ENCODE measurements at places on chromosomes 7 and 10. TPM values are rescaled to one million over a fixed set of nuclear protein-coding genes. Genes with fewer than 3 reads are reported as not detected.

- DNase-seq, result no peak
These were observed 67.3 kb upstream of the UCN3 start for GRCh38 chr10:5297466-5297865.

DNA sequence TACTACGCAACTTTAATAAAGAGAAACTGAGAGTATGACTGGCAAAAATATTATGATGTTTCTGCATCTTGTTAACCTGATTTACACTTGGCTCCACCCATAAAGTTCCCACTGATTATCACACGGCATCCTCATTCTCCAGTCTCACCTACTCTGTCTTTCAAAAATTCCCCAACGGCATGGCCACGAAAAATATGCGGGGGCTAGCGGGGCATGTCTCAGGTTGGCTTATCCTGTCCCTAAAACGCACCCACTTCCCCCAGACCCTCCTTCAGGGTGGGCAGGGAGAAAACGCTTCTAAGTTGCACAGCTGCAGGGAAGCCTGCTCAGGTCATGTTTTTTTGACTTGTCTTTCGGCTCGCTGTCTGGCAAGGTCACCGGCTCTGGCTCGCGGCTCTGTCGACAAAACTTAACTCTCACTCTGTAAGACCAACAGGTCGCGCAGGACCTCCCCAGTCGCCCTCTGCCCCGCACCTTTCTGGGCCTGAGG lies 3.8 kb downstream of the CDK6 start:
- DNase-seq, result no peak

DNA sequence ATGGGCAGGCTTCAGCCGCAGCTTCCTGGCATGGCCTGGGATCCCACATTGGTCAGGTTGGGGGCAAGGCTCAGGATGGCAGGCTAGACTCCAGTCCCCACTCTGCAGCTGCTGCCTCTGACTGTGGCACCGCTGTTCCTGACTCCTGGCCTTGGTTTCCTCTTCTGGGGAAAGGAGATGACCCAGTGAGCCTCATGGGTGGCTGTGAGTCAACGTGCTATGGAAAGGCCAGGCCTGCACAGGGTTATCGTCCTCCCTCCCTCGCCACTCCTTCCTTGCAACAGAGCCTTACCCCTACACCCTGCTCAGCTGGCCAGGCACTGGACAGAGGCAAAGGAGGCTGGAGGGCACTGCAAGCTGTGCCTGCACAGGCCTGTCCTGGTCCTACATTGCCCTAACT lies 36.1 kb upstream of the CHST15 start:
- no peak for DNase-seq

LIPF gene
- not detected for total RNA-seq

GRCh38 chr7:67493366-67493765 lies 496.7 kb downstream of the TYW1 start:
- DNase-seq, result no peak

GRCh38 chr10:21696302-21696701 lies 162.3 kb downstream of the MLLT10 start:
- DNase-seq, result no peak

- DNase-seq, result no peak
These were observed 371.8 kb upstream of the KCND2 start for GRCh38 chr7:119900996-119901672.

DNA sequence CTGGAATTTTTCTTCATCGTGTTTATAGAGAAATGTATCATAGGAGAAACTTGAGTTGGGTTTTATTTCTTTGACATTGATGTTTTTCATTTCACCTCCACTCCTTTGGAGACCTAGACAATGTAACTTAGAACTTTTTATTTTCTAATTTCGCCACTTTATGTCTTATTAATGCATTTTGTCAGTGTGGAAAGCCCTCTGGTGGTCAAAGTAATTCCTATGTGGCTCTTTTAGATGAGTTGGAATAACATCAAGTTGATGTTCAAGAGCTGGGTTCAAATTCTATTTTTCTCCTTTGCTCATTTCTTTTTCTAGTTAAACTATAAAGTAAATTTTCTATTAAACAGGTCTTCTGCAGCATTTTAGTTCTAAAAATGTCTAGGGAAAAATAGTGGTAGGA lies 478.6 kb downstream of the LRMDA start:
- DNase-seq, result no peak

PNLIPRP3 gene
- total RNA-seq, result 0.63 TPM

DNA sequence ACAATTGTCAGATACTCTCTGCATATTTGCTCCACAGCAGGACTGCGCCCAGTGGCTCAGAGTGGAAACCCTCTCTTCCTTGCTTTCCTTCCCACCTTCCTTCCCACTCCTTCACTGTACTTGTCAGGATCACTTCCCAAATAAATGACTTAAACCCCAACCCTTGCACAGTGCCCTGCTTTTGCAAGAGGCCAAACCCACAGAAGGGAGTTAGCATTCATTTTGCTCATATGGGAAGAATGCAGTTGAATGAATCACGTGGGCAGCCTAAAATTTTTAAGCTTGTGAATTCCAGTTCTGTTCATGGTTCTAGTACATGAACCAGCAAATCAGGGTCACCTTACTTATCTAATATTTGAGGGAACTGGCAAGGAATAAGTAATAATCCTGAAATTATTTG lies 47.7 kb upstream of the SFMBT2 start:
- DNase-seq, result no peak

CHAT gene
- total RNA-seq, result not detected

- DNase-seq, result no peak
These were observed 116.8 kb upstream of the SH2B2 start for GRCh38 chr7:102169651-102170392.

GRCh38 chr10:98235846-98236245 lies 32.1 kb downstream of the LOXL4 start:
- no peak for DNase-seq

MCU gene
- 19.2 TPM for total RNA-seq

DNA sequence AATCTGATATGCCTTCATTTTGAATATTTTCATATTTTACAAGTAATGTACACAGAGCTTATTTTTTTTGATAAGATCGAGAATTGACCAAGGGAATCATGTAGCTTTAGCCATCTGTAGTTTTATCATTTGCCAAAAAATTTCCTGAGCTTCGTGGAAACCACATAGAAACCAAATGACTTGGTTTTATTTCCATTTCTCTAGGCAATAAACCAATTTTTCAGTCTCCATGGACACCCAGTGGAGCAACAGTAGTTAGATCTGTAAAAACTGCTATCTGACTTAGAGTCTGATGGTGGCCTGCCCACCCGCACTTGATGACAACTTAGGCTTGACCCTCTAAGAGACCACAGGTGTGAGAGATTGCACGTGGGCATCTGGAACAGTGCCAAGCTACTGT lies 127.8 kb upstream of the CDK6 start:
- DNase-seq, result no peak

FAM25A gene
- total RNA-seq, result not detected
